Upper lobe of right lung (tissue), 1 donor: ENCODE measurements at places on chromosomes 5 and 9. TPM values are rescaled to one million over a fixed set of nuclear protein-coding genes. Genes with fewer than 3 reads are reported as not detected.
A peak's percentile ranks its signal among the peaks of the same experiment; 100 is the strongest.

Gene PCDHGA10
- 6.2 TPM for total RNA-seq

Gene PCDHA4
- total RNA-seq = 1.1 TPM

Gene GLRX
- total RNA-seq = 88.4 TPM

Gene KIF12
- total RNA-seq = 6.2 TPM

Gene NAIP
- total RNA-seq = 28.8 TPM

Gene AQP3
- 352 TPM for total RNA-seq

Gene RNF183
- total RNA-seq = not detected

GRCh38 chr5:44372028-44372427 lies 17.2 kb downstream of the FGF10 start:
- H3K4me3 ChIP-seq = no peak overlapping the region
- no peaks in the 10 kb centered on the region for H3K4me1 ChIP-seq
- H3K27me3 ChIP-seq = no peaks in the 10 kb centered on the region
- DNase-seq = no peak
- no peak overlapping the region for H3K27ac ChIP-seq

- no peaks in the 10 kb centered on the region for H3K27me3 ChIP-seq
- H3K27ac ChIP-seq = no peak overlapping the region
- H3K36me3 ChIP-seq = no peaks in the 10 kb centered on the region
- no peaks in the 10 kb centered on the region for H3K4me1 ChIP-seq
- peak overlapping the region; percentile 39 for H3K4me3 ChIP-seq
Observed at GRCh38 chr5:144598451-144599068, 427.9 kb downstream of the KCTD16 start.

GRCh38 chr9:114401344-114401743 lies 13.6 kb upstream of the AKNA start:
- no peaks in the 10 kb centered on the region for H3K27me3 ChIP-seq
- H3K4me1 ChIP-seq = peaks cover 8% of the 10 kb centered on the region
- no peak overlapping the region for H3K4me3 ChIP-seq
- DNase-seq = no peak

GRCh38 chr5:28117273-28117672 lies 1078.9 kb upstream of the CDH9 start:
- no peak overlapping the region for H3K4me3 ChIP-seq
- H3K4me1 ChIP-seq = no peaks in the 10 kb centered on the region
- DNase-seq = no peak
- no peaks in the 10 kb centered on the region for H3K36me3 ChIP-seq
- H3K27me3 ChIP-seq = no peaks in the 10 kb centered on the region

DNA sequence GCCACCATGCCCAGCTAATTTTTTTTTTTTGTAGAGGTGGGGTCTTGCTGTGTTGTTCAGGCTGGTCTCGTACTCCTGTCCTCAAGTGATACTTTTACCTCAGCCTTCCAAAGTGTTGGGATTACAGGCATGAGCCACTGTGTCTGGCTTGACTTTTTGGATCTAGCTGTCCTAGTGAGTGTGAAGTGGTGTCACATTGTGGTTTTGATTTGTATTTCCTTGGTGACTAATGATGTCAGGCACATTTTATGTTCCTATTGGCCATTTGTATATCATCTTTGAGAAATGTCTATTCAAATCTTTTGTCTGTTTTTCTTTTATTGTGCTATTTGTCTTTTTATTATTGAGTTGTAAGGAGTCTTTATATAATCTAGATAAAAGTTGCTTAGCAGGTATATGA lies 53.5 kb upstream of the MCCC2 start:
- H3K4me1 ChIP-seq = no peaks in the 10 kb centered on the region
- no peak overlapping the region for H3K4me3 ChIP-seq
- no peaks in the 10 kb centered on the region for H3K27me3 ChIP-seq
- no peak for DNase-seq
- no peak overlapping the region for H3K27ac ChIP-seq

- peaks cover 10% of the 10 kb centered on the region for H3K4me1 ChIP-seq
- DNase-seq = no peak
- H3K27ac ChIP-seq = no peak overlapping the region
- H3K36me3 ChIP-seq = no peaks in the 10 kb centered on the region
- no peak overlapping the region for H3K4me3 ChIP-seq
Observed at GRCh38 chr5:96125231-96125891, 163.7 kb upstream of the ELL2 start.

GRCh38 chr5:154741415-154741814 lies 13.8 kb upstream of the LARP1 start:
- H3K4me1 ChIP-seq = no peaks in the 10 kb centered on the region
- H3K27ac ChIP-seq = no peak overlapping the region
- H3K4me3 ChIP-seq = no peak overlapping the region
- H3K27me3 ChIP-seq = no peaks in the 10 kb centered on the region

DNA sequence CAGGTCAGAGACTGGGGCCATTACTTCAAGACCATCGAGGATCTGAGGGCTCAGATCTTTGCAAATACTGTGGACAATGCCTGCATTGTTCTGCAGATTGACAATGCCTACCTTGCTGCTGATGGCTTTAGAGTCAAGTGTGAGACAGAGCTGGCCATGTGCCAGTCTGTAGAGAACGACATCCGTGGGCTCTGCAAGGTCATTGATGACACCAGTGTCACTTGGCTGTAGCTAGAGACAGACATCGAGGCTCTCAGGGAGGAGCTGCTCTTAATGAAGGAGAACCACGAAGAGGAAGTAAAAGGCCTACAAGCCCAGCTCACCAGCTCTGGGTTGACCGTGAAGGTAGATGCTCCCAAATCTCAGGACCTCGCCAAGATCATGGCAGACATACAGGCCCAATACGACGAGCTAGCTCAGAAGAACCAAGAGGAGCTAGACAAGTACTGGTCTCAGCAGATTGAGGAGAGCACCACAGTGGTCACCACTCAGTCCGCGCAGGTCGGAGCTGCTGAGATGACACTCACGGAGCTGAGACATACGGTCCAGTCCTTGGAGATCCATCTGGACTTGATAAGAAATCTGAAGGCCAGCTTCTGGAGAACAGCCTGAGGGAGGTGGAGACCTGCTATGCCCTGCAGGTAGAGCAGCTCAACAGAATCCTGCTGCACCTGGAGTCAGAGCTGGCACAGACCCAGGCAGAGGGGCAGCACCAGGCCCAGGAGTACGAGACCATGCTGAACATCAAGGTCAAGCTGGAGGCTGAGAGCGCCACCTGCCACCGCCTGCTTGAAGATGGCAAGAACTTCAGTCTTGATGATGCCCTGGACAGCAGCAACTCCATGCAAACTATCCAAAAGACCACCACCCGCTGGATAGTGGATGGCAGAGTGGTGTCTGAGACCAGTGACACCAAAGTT lies 9.3 kb downstream of the NIPBL start:
- peaks cover 35% of the 10 kb centered on the region for H3K4me1 ChIP-seq
- no peaks in the 10 kb centered on the region for H3K36me3 ChIP-seq

DNA sequence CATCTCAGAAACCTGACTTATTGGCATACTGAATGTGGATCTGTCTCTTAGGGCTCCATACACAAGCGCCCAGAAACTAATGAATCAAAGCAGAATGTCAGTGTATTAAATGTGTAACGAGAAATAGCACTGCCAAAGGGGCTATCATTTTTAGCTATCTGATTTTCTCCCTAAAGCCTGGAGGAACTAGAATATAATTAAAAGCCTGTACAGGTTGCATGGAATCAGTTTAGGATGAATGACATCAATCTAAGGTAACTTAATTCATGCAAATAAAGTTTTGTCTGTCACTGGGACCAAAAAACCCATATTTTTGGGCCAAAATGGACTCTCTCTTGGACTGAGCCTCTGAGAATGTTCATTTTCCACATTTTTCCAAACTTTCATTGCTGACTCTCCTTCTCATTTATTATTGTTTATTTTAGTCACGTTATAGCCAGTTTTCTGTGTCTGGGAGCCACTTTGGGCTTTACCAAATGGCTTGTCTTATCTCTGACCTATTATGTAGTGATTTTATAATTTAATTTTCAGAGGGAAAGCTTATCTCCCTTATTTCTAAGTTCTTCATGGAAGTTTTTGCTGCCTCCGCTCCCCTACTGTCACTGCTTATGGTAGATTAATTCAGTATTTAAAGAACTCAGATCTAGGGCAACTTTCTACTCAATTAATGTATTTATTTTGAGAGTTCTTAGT lies 47.0 kb downstream of the PRR16 start:
- H3K27me3 ChIP-seq = no peaks in the 10 kb centered on the region
- no peaks in the 10 kb centered on the region for H3K4me1 ChIP-seq
- no peak for DNase-seq
- no peak overlapping the region for H3K4me3 ChIP-seq

GRCh38 chr5:125528881-125529280 lies 782.4 kb upstream of the ZNF608 start:
- no peaks in the 10 kb centered on the region for H3K4me1 ChIP-seq
- no peak overlapping the region for H3K4me3 ChIP-seq
- H3K27me3 ChIP-seq = no peaks in the 10 kb centered on the region
- DNase-seq = no peak
- H3K36me3 ChIP-seq = no peaks in the 10 kb centered on the region

GRCh38 chr5:51495672-51496071 lies 112.4 kb downstream of the ISL1 start:
- H3K27ac ChIP-seq = no peak overlapping the region
- DNase-seq = no peak
- H3K4me1 ChIP-seq = no peaks in the 10 kb centered on the region
- no peaks in the 10 kb centered on the region for H3K36me3 ChIP-seq
- H3K27me3 ChIP-seq = no peaks in the 10 kb centered on the region

DNA sequence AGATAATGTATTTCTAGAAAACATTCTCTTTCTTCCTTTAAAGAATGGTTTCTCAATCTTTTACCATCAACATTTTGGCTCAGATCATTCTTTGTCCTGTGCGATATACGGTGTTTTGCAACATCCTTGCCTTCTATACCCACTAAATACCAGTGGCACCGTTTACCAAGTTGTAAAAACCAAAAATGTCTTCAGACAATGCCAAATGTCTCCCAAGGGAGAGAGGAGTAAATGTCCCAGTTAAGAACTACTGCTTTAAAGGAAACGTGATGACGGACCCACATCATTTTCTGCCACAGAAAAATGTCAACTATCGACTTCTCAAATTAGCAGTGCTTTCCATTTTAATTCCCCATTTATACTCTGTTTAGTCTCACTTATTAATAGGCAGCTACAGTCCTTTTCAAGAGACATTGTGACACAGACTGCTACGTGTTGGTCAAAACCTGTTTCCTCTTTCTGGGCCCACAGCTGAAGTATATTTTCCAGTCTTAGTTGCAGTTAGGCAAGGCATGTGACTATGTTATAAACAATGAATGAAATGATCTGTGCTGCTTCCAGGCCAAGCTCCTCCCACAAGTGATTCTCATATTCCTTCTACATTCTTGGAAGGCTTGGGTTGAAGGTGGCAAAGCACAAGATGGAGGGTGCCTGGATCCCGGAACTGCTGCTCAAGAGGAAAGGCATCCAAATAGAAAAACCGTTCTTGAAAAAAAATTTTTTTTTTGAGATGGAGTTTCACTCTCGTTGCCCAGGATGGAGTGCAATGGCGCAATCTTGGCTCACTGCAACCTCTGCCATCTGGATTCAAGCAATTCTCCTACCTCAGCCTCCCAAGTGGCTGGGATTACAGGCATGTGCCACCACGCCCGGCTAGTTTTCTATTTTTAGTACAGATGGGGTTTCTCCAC lies 8.8 kb downstream of the PRXL2C start:
- H3K27me3 ChIP-seq = no peaks in the 10 kb centered on the region
- H3K4me3 ChIP-seq = peak overlapping the region; percentile 3
- no peaks in the 10 kb centered on the region for H3K4me1 ChIP-seq
- no peak for DNase-seq
- H3K27ac ChIP-seq = peak overlapping the region; percentile 65

- H3K27me3 ChIP-seq = no peaks in the 10 kb centered on the region
- peaks cover 4% of the 10 kb centered on the region for H3K4me1 ChIP-seq
- DNase-seq = no peak
Observed at GRCh38 chr5:143552680-143553079, 149.2 kb upstream of the NR3C1 start.

DNA sequence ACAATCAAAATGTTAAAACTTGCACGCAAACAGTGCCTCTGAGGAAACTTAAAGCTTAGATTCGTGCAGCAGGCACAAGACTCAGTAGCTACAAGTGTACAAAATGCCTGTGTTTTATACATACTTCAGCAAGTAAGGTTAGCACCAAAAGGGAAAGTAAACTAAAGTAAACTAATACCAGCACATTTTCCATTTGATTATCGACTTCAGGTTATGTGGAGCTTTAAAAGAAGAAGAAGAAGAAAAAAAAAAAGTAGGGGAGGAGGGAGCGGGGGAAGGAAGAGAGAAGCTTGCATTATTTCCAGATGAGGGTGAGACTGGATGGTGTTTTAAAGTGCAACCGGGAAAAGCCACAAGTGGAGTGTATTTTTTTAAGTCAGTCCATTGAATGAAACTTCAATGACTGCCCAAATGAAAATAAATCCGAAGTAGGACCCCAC lies 596 bp upstream of the ADAMTS6 start:
- no peaks in the 10 kb centered on the region for H3K36me3 ChIP-seq
- H3K27ac ChIP-seq = peak overlapping the region; percentile 58
- no peaks in the 10 kb centered on the region for H3K27me3 ChIP-seq
- peak overlapping the region; percentile 73 for H3K4me3 ChIP-seq
- peaks cover 15% of the 10 kb centered on the region for H3K4me1 ChIP-seq
- DNase-seq = no peak

DNA sequence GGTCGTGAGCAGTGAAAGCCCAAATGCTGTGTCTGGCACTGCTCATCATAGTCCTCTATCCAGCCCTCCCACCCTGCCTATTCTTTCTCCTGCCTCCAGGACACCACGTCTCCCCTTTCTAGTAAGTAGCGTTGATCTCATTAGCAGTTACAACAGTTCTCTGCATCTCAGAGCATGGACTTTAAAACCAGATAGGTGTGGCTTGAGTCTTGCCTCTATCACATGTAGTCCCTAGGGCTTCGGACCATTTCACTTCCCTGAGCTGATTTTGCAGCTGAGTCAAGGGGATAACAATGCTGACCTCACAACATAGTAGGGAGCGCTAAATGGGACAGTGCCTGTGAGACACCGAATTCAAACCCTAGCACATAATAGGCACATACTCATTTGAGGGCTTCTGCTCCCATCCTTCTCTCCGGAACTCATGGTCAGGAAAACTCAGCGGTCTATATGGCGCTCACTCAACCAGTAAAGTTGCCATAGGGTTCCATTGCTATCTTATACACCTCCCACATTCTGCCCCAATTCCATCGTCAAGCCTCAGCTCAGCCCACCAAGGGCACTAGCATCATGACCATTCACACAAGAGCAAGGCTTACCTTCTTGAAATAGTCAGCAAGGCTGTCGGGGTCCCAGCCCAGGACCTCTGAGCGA lies 515 bp downstream of the LCP2 start:
- peak overlapping the region; percentile 92 for H3K27ac ChIP-seq
- peaks cover 26% of the 10 kb centered on the region for H3K4me1 ChIP-seq
- no peak for DNase-seq

DNA sequence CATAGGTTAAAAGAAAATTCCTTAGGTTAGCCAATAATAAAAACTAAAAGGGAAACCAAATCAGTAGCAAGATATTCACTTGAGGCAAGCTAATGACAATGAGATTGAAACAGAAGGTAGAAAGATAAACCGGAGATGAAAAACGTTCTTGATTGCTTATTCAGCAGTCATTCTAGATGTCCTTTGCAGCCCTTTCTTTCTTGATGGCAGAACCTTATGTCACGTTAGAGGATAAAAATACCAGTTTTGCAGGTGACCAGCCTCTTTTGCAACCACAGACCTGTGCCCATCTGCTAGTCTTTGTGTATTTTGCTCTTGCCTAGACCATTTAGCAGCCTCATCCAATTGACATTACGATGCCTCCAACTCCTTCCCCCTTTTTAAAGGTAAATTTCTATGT lies 337.8 kb downstream of the DMAC1 start:
- no peak for DNase-seq
- H3K4me1 ChIP-seq = no peaks in the 10 kb centered on the region
- no peak overlapping the region for H3K4me3 ChIP-seq
- no peak overlapping the region for H3K27ac ChIP-seq
- H3K36me3 ChIP-seq = no peaks in the 10 kb centered on the region
